ENCODE measurements at places on chromosomes 1 and 21. TPM values are rescaled to one million over a fixed set of nuclear protein-coding genes. Genes with fewer than 3 reads are reported as not detected.

DNA sequence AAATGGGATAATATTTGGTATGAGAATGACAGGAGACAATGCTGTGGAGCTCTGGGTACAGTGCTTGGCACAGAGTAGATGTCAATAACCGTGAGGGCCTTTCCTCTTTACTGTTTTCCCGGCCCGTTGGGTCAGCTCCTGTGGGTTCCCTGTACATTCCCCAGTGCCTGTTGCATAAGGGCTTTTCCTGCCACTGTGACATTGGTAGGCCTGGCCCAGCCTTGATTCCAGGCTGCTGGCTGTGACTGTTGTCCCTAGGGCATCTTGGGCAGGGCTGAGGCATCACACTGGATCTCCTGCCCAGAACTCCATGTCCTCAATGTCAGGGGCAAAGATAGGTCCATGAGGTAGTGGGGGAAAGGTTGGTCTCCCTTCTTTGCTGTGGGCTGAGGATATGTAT, 25.8 kb upstream of the MYCL start:
- DNase-seq = no peak

- no peak for DNase-seq
Observed at GRCh38 chr1:230823426-230823825, 44.9 kb downstream of the C1orf198 start.

DNA sequence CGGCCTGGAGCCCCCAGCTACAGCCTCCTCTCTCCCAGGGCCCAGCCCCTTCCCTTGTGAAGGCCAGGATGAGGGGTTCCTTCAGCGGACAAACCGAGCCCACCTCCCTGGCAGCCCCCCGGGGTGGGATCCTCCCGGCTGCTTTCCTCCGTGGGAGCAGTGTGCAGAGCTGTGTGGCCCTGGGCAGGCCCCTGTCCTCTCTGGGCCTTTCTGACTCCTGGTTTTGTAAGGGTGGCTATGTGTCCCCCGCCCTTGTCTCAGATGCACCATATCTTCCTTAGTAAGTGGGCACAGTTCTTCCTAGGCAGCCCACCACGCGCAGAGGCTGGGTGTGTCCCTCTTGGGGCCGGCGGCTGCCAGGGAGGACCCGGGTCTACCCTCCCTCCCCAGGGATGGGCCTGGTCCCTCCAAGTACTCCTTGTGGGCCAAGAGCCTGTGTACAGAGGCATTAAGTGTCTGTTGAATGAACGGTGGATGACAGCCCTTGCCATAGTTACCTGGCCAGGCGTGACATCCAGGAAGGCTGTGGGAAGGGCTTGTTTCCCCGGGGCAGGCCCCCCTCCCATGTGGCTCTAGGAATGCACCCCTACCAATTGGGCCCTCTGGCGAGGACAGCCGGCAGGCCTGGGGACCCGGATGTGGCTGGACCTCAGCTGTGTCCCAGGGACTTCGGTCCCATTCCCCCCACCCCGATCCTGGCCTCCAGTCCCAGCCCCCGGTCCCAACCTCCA, 3.8 kb downstream of the SMIM1 start:
- no peak for DNase-seq

DNA sequence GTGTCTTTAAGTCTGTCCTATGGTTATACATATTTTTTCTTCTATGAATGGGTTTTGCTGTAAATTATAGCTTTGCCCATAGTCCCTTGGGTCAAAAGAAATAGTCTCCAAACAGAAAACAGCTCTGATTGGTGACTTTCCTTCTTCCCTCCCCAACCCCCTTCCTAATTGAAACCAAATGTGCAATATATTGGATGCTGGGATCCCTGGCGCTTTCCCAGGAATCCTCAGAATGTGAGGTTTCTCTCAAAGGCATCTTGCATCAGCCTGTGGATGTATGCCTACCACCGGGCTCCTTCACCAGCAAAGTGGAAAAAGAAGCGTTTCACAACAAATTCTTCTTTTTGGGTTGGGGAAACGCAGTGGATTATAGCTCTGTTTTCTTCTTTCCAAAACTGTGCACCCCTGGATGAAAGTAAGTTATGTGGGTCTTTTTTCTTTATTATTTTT, at the start of gene DDR2:
Gene DDR2, plus strand, starts transcription at position 248 of the 450 bp plus-strand sequence. CDS start 86,600 bp downstream, outside the sequence.
- DNase-seq = peak; percentile 56

DNA sequence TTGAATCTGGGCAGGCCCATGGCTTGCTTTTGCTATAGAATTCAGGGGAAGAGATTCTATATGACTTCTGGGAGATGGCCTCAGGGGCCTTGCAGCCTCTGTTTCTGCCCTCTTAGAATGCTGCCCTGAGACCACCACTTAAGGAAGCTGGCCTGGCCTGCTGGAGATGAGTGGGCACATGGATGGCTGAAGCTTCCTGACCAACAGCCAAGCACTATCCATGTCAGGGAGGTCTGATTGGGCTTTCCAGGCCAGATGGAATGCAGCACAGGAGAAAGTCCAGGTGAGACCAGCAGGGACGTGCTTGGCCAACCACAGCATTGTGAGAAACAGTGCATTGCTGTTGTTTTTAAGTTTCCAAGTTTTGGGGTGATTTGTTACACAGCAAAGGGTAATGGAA, 308.1 kb downstream of the PTPRU start:
- no peak for DNase-seq

- DNase-seq = no peak
Observed at GRCh38 chr1:168504064-168504837, 39.5 kb downstream of the XCL2 start.

DNA sequence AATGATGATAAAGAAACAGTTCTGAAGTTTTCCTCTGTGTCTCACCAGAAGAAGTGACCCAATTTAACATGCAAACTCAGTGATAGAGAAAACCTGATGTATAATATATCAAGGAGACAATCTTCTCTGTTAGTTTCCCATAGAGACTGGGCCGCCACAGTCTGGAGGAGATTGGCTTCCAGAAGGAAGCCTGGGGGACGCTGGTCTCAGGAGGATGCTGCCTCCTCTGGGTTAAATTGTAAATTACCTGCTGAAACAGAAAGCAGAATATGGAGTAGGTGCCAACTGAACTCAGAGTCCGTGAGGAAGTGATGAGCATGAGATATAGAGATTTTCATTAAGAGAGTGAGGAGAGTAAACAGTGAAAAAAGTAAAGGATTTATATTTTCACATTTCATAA, 15.8 kb downstream of the OR14I1 start:
- no peak for DNase-seq

DNA sequence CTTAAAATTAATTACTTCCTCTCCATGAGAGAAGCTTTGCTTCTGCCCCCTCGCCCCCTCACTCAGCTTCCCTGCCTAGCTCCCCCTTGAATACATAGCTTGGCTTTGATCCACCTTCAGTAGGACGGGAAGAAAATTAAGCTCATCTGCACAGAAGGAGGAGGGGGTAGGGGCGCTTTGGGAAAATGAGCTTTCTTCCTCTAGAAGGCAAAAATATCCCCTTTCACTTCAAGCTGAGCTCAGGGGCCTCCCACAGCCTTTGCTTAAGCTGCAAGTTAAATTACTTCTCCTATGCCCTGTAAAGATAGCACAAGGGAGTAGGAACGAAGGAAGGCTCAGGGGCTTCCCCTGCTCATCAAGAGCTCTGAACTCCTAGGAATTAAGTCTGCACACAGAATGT, 65.2 kb upstream of the GOLT1A start:
- DNase-seq = no peak

GRCh38 chr1:145997718-145998023, 1.3 kb upstream of the TXNIP start:
- DNase-seq = no peak

DNA sequence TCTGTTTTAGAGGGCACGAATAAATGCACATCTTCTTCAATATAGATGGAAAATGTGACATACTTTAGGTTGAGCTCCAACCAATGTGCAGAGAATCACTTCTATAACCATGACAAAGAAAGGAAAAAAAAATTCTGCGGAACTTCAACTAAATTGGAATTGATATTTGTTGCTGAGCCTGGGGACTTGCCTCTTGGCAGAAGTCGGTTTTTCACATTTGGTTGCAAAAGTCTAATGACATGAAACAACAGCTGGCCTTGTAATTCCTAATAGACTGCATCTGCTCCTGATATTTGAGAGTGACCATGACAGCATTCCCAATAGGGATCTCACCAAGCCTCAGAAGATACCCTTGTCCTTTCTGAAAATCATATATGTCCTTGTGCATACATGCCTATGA, 112.8 kb downstream of the PRRX1 start:
- no peak for DNase-seq

DNA sequence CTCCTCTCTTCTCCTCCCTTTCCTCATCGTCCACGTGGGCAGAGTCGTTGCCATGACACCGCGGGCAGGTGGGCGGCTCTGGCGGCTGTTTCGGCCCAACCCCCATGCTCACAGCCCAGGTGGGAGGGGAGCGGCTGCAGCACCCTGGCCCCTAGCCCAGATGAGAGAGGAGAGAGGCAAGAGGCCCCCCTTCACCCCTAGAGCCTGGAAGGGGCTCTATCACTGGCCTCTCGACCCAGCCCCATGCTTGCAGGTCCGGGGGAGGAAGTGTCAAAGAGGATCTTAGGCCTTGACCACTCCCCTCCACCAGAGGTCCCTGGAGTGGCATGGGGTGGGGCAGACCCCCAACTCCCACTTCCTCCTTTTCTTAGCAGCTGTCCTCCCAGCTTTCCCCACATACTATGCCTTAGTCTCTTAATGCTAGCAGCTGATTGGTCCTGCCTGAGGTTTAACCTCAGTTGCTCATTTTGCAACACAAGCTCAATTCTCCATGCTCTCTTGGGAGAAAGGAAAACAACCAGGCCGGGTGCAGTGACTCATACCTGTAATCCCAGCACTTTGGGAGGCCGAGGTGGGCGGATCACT, 10.4 kb downstream of the DLGAP3 start:
- no peak for DNase-seq

SV2A gene
- 2.2 TPM for total RNA-seq

DNA sequence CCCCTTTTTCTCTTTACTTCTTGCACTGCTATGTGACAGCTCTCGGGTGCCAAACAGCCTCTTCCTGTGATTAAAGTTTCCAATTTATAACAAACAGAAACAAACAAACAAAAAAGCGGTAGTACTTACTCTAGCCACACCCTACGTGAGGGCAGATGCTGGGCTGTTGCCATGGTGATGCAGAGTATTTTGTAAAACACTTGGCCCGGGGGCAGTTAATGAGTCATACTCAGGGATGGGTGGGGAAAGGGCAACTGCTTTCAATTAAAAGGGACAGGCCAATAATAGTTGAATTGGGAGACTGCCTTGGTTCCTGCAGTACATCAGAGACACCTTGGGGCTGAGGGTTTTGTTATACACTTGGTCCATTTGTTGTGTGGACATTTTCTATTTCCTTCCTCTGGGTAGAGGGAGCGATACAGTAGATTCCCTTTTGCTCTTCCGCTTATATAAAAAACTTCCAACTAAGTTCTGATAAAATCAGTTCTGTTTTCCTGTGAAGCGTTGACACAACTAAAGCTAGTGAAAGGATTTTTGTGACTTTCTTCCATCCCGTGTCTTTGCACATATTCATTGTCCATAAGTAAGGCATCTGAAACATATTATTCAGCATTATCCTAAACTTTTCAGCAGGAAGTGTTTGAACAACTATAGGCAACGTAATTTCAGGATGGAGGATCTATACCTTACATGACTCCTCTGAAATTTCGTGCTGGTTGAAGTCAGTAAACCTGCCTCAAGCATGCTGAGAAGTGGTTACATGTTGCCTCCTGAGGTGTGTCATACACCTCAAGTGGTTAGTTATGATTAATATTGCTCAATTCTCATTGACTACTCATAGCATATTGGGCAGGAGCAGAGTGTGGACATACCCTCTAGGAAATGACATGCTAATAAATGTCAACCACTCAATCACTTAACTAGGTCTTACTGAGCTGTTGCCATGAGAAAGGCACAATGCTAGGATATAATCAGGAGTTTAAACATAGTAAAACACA, 36.7 kb upstream of the THEM4 start:
- DNase-seq = peak; percentile 91

GRCh38 chr1:15358565-15359133, 51.0 kb upstream of the EFHD2 start:
- DNase-seq = no peak

- no peak for DNase-seq
Observed at GRCh38 chr21:42423685-42424084, 20.0 kb downstream of the UBASH3A start.

IFFO2 gene
- total RNA-seq = 34.4 TPM

KLF17 gene
- total RNA-seq = not detected

GRCh38 chr21:31310750-31311149, 33.3 kb downstream of the TIAM1 start:
- no peak for DNase-seq

PLA2G2F gene
- not detected for total RNA-seq

- DNase-seq = no peak
Observed at GRCh38 chr1:70284366-70284765, 63.2 kb downstream of the SRSF11 start.

DNA sequence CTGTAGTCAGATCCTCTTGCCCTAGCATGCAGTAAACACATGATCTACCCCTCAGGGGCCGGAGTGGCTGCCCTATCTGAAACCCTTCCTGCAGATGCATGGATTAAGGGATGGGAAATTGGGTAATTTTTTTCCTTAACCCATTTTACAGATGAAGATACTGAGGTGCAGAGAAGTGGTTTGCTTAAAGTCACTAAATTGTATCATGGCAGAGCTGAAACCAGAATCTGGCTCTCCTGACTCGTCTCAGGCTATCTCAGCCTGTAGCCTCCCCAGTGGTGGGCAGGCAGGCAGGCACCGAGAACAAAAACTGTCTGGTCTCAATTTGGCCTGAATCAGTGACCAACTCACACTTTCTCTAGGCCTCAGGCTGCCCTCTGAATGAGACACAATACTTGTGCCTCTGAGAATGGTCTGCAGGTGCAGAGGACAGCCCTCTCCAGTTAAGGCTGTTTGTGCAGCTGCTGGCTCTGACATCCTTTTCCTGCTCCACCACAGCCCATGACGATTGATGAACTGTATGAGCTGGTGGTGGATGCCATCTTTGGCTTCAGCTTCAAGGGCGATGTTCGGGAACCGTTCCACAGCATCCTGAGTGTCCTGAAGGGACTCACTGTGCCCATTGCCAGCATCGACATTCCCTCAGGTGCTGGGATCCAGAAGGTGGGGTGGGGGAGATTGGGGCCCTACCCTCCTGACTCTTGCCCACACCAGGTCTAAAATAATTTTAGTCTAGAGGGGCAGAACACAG, 1.5 kb downstream of the NAXE start:
- DNase-seq = no peak

DNA sequence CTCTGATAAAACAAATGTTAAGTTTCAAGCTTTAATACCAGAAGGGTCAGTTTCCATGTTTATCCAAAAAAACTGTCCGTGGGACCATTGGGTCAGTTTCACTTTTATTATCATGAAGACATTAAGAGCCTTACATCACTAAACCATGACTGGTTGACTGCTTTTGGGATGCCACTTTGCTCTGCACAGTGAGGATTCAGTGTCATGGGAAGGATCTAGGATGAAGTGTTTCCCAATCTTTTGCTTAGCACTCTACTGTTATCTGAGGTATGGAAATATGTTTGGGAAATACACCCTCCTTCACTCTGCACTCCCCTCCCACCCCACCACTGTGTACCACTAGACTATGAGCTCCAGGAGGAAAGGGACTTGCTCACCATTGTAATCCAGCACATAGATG, 16.3 kb downstream of the RPS6KC1 start:
- no peak for DNase-seq

DNA sequence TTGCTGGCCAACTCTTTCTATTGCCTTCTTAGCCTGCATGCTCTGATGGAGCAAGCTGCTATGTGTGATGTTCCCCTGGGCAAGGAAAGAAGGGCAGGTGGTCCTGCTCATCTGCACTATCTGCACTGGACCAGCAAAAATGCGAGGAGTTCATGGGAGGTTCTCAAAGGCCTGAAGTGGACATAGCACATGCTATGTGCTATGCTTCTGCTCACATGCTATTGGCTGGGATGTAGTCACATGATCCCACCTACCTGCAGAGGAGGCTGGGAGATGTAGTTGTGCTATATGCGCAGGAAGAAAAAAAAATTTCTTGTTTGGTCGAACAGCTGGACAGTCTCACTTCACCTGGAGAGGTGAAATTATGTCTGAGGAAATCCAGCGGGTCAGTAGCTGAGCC, 587.7 kb downstream of the MATN1 start:
- DNase-seq = no peak
